Stimulated activated CD8-positive, alpha-beta memory T cell treated with anti-CD3 and anti-CD28 coated beads, Interleukin-4, amount 100 ng/mL, for 4 hours (primary cell): ENCODE measurements at places on chromosomes 16 and 17.

GRCh38 chr16:88651989-88652761 lies 1.3 kb upstream of the CYBA start:
- DNase-seq = no peak

DNA sequence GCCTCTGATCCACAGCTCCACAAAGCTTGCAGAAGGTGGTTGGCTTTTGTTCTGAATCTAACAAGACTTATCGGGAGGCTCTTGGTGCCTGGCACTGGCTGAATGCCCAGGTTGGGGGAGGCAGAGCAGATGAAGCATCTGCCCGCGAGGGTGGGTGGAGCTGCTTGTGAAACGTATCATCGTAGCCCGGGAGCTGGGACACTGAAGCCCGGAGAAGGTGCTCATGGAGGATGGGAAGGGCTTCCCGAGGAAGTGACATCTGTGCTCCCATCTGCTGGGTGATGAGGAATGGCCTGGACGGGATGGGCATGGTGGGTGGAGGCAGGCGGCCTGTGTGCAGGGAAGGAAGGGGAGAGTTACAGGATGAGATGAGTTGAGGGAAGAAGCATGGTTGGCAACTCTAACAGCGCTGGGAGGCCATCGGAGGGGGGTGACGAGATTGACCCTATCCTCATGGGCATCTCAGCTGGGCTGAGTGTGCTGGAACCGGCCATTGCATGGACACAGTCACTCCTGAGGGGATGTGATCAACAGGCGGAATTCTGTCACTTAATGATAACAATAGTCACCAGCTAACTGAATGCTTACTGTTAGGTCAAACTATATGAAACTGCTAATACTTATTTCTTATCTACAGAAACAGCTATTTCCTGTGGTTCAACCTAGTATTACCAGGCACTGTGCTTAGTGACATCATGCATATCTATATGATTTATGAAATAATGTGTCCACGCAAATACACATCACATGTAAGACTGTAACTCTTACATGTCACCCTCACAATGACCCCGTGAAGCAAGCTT lies 102.7 kb downstream of the ABCC6 start:
- DNase-seq = no peak

DNA sequence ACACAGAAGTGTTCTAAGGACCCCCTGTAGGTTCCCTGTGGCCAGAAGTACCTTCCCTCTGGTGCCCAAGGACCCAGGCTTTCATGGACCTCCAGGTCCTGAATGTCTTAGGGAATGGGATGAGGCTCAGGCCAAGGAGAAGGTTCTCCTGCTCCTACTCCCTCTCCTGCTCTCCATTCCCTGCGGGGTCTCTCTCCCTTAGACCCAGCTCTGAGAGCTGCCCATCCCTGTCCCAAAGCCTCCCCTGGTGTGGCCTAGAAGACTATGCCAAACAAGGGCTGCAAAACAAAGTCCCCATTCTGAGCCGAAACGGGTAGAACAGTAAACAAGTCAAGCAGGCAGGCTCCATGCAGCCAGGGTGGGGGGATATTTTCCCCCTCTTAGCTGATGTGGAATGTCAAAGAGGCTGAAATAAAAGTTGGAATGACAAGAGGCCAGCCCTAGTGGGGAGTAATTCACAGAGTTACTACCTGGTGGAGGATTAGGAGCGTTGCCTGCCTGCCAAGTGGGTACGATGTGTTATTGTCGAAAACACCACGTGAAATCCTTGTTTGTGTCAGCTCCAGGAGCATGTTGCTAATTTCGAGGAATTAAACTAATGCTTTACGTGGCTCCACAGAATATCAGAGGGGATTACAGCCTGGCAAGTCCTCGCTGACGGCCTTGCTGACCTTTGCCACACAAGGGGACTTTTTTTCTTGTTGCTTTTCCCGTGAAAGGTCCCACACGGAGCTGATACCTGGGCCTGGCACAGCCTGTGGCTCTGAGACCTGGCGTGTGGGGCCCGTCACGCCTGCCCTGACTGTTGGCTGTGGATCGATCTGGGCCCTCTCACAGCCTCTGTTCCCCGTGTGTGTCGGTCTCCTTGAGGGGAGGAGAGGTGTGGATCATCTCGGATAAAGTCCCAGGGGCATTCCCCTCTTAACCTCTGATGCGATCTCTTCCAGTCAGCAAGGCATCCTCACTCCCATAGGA lies 2.9 kb downstream of the WFIKKN2 start:
- DNase-seq = no peak

GRCh38 chr17:42132941-42133340 lies 10.3 kb downstream of the HSPB9 start:
- DNase-seq = no peak

DNA sequence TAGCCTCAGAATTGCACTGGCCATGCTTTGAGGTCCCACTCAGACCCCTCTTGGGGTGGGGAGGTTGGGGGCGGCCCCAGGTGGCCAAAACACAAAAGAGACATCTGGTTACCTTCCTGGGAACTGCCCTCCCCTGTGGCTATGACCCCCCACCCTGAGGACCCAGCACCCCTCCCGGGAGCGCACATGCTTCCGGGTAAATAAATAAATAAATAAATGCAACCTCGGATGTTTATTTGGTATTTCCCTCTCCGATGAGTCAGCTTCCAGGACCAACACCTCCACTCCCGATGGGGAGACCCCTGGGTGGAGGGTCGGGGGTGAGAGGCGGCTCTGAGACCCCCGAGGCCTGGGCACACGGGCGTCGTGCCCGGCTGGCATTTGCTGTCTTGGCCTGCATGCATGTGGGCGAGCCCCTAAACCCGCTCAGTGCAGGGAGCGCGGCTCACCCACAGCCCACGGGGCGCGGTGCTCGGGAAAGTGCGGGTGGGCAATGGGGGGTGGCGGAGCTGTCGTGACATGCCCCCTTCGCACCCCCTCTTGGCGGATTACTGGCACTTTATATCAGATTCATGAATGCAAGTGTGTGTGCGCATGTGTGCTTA lies 84.3 kb upstream of the CREBBP start:
- DNase-seq = no peak

DNA sequence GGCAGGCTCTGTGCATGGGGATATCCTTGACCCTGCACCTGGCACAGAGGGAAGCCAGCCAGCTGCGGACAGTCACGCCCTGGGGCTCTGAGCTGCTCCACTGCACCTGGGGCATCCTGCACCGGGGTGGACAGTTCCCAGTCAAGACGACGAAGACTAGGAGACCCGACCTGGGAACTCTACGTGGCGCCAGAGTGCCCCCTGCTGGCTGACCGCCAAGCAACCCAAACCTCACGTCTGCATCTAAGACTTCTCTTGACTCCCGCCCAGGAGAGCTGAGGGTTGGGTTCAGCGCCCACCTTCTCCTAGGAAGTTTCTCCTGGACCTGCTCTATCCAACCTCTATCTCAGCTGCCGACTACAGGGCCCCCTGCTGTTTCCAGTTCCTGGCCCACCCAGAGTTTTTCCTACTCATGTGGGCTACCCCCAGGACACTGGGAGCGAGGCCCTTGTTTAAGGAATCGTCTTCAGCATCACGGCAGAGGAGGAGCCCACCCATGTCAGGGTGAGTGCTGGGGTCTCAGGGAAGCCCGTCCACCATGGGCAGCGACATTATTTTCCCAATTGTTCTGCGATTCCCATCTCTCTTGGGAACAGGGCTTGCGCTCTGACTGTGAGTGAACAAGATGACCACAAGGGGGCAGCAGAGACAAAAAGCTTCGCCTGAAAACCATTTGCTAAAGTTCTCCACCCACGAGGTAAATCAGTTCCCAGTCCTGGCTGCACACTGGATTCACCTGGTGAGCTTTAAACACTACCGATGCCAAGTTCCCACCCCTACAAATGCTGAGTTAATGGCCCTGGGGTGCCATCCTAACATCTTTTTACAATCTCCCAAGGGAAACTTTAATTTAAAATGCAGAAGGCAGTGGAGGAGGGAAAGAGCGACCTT lies 29.3 kb downstream of the TLE7 start:
- peak; percentile 46 for DNase-seq

GRCh38 chr16:3099732-3100499 lies 822 bp upstream of the ZSCAN10 start:
- DNase-seq = peak; percentile 84

DNA sequence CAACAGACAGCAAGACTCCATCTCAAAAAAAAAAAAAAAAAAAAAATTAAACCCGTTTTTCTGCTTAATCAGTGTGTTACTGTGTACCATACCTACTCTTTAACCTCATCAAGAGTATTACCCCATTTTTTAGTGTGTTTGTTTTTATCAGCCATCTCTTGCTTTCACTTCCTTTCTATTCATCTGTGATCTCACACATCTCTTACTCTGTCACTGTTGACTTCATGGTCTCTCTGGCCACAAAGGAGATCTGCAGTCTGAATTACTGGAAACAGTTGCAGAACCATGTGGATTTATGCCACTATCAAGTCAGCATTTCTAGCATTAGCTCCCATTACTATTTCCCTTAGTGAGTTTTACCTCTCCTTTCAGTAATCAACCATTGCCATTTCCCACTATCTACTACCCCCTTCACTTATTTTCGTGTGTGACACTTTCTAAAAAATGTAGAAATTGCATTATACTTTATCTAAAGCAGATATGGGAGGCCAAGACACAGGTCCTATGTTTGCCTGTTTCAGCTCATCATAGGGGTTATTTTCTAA lies 20.1 kb downstream of the NDEL1 start:
- no peak for DNase-seq

DNA sequence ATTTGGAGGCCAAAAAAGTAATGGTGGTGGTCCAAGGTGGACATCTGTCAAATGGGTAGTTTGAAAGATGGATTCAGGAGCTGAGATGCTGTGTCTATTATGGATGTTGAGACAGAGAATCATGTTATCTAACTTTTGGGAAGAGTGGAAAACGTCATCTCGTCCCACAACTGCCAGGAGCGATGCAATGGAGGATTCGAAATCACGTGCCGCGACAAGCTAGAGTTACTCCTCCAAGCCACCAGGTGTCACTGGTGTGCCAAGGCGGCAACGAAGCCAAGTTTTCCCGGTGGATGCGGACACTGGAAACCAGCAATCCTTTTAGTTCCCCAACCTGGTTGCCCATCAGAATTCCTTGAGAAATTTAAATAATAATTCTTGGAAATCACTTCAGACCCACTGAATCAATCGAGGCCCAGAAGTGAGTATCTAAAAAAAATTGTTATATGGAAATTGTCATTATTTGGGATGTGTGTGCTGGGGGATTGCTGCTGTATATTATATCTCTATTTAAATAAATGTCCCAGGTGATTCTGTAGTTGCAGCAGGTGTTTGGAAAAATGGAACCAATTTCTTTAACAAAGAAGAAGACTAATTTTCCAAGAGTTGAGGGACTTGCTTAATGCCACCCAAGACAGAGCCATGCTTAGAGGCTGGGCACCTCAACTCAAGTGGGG lies 206.1 kb downstream of the HAPSTR1 start:
- no peak for DNase-seq

GRCh38 chr17:19308398-19308797 lies 54.1 kb downstream of the B9D1 start:
- DNase-seq = no peak

DNA sequence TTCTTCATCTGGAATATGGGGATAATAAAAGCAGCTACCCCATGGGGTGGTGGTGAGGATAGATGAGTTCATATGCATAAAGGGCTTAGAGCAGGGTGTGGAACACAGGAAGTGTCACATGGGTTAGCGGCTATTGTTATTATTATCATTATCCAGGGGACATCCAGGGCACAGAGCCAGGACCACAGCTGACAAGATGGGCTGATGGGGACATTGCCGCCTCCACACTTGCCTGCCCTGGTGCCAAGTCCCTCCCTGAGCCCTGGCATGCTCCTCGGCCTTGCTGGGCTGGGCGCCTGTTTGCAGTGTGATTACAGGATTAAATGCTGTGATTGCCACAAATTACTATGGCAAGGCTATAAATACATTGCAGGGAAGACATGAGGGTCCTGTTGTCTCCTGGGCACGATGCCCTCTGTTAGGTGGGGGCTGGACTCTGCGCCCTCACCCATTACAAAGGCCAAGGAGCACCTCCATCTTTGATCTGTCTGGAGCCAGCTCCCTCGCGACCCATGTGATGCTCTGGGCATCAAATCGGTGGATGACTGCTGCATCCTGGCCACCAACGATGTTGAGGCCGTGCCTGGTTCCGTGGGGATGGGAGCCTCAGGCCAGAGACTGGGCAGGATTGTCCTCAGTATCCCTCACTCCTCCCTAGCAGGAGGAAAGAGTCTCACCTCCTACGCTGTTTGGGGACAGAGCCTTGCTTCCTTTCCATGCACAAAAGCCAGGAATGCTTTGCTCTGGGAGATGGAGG lies 43.2 kb downstream of the PIMREG start:
- DNase-seq = no peak

GRCh38 chr16:27223701-27224100 lies 20.4 kb downstream of the KDM8 start:
- no peak for DNase-seq

- no peak for DNase-seq
Measured at GRCh38 chr17:41406205-41406604, 8.8 kb upstream of the KRT31 start.

- no peak for DNase-seq
Measured at GRCh38 chr17:47301831-47302230, 21.9 kb upstream of the EFCAB13 start.

DNA sequence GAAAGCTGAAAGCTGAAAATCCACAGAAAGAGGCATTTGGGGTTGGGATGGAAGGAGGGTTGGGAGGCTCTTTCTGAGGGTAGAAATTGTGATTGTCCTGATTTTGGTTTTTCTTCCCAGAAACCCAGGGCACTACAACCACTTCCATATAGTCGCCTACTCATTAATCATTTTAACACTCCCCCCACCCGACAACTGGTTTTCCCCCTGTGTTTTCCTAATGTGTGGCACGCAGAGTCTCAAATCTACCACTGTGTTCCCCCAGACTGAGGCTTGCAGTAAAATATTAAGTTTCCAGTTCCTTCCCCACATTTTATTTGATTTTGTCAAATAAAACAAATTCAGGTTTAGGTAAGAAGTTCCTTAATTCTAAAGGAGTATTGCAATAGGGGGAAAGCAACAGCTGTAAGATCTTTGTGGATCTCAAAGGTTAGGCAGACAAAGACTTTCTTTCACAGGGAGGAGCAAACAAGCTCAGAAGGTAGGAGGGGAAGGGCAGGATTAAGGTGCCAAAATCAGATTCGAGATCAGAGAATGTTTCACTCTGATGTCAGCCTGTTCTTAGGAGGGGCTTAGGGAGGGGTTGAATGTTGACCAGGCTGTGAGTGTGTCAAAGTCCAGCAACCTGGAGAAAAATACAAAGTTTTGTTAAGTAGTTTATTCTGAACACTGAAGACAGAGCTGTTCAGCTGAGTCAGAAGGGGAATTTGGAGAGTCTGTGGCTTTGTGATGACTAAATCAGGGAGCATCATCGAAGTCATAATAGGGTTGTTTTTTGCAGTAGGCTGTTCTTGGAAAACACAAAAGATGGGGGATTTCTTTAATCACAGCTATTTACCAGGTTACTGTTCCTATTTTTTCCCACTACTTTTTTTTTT lies 3.6 kb downstream of the ZNF267 start:
- DNase-seq = no peak

GRCh38 chr16:30068750-30069610 lies 3.4 kb downstream of the ALDOA start:
- DNase-seq = no peak

DNA sequence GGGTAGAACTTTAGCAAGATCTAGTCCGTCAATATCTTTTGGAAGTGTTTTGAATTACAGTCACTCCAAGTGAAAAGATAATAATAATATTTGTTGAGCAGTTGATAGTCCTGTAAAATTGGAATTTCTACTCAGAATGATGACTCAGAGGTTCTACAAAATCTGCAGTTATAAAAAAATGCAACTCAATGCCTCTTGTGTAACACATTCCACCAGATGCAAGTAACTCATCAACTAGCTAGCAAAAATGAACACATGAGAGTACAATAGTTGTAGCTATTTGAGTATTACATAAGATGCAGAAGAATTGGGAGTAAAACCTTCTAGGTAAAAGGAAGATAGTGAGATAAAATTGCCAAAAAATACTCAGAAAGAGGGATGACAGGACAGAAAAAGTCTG lies 177.2 kb downstream of the CDH8 start:
- no peak for DNase-seq
